AG08396 (cell line): ENCODE measurements at places on chromosomes 4 and X.

GRCh38 chrX:132365490-132365889 lies 123.3 kb downstream of the MBNL3 start:
- no peak for DNase-seq

DNA sequence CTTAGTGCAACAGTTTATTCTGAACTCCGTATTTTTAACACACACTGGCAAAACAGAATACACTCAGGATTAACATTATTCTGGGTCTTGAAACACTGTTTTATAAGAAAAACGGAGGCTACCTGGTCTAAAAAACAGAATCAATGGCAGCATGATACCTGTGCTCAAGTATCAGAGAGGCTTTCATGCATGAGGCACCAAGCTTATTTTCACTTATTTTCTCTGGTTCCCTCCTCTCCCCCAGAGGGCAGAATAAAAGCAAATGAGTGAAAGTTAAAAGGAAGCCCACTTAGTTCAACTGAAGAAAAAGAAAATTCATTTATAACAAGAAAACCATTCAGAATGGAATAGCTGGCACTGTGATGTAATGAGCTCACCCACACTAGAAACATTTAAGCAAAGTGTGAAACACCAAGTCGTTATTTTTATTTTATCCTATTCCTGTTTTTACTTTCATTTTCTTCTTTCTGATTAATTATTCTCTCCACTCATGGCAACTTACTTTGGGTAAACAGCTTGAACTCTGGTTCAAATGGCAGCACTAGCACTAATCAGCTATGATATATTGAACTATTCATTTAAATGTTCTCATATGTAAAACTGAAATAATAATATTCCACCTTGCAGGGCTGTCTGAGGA lies 211.8 kb downstream of the PPP3CA start:
- no peak for DNase-seq

DNA sequence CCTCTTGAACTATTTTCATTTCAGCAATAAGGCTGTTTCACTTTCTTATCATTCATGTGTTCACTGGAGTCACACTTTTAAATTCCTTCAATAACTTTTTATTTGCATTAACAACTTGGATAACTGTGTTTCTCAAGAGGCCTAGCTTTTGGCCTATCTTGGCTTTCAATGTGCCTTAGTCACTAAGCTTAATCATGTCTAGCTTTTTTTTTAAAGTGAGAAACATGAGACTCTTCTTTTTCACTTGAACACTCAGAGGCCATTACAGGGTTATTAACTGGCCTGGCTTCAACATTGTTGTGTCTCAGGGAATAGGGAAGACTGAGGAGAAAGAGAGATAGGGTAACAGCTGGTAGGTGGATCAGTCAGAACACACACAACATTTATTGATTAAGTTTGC lies 64.0 kb upstream of the VCX2 start:
- no peak for DNase-seq

DNA sequence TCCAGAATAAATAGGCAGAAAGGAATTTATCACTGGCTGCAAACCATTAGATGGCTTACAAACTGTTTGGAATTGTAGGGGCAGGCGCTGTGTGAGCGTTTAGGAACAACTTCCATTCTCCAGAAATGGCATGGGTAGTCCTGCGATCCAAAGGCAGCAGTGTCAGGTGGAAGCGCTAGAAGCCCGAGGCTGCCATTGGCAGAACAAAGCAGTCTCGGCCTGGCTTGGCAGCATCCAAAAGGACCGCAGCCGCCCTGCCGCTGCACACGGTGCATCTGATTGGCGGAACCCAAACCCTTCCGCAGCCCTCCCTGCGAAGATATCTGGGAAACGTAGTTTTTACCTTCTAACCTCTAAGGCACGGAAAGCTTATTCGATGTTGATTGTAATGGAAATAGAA lies 23.6 kb upstream of the YTHDC1 start:
- DNase-seq, result peak; percentile 81

GRCh38 chrX:30751497-30751896 lies 98.3 kb downstream of the GK start:
- DNase-seq, result no peak

- peak; percentile 78 for DNase-seq
These were observed 777 bp upstream of the EOLA2 start for GRCh38 chrX:149938881-149939654.

- no peak for DNase-seq
These were observed 186.9 kb upstream of the HS3ST1 start for GRCh38 chr4:11615601-11616000.

GRCh38 chr4:75244325-75244724 lies 269.9 kb downstream of the RCHY1 start:
- DNase-seq, result no peak

DNA sequence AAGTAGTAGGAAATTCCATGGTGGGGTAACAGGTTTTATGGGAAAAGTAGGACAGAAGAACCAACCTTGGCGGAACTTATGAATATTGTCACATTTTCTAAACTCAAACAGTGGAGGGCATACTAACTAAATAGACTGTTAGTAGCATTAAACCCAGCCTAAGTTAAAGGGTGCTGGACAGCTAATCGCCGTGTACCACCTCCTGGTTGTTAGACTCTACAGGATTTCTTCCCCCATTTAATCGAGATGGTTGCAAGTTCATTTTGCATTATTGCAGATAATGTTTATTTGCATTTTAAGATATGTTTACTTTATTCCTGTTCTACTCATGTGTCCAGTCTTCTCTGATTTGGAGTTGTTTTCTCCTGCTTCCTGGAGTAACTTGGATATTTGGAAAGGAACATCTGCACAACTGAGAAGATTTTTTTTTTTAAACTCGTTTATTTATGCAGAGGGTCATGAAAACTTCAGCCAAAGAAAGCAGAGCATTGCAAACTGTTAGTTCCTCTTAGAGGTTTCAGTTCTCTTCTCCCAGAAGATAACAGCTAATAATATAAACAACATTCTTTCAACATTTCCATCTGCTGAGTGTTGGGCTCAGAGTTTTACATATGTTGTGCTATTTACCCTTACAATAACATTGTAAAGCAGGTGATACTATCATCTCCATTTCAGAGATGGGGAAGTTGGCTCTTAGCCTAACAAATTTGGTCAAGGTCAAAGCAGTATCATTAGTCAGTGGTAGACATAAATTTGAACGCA lies 51.5 kb upstream of the TBC1D9 start:
- DNase-seq, result peak; percentile 22

- DNase-seq, result no peak
These were observed 49.7 kb upstream of the TMEM164 start for GRCh38 chrX:109952985-109953905.

GRCh38 chrX:153782313-153782712 lies 1.5 kb downstream of the SRPK3 start:
- DNase-seq, result no peak

GRCh38 chrX:123454712-123455431 lies 270.8 kb downstream of the GRIA3 start:
- DNase-seq, result no peak

- DNase-seq, result peak; percentile 28
These were observed 158.4 kb downstream of the CHIC2 start for GRCh38 chr4:53905941-53906377.

DNA sequence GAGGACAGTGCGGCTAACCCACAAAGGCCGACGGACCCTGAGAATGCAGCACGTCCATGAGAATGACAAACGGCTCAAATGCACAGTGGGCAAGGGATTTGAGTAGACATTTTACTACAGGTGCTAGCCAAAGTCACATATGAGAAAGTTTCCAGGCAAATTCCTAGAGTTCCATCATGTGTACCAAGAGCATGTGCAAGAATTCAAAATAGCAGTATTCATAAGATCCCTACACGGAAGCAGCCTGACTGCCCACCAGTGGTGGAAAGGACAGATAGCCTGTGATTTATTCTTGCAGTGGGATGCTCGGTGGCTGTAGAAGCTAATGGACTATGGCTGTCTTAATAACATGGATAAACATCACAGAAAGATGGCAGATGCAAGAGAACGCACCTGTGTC lies 68.0 kb downstream of the RGS12 start:
- no peak for DNase-seq

DNA sequence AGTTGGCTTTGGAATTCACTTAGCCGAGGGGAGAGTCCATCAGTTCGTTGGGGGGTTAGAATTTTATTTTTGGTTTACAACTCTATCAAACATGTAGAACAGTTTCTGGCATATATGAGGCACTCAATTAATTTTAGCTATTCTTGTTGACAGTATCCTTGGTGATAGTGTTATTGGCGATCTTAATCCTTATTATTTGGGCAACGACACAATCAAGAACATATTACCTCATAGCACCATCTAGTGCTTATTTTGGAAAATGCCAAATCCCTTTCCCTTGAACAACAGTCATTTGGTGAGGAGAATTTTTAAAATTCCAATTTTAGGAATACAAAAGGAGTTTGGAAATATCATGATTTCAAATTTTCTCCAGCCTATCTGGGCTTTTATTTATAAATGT lies 17.9 kb upstream of the PGRMC1 start:
- peak; percentile 64 for DNase-seq

- DNase-seq, result no peak
These were observed 6.2 kb upstream of the STK32B start for GRCh38 chr4:5045097-5045496.

GRCh38 chr4:106301393-106302061 lies 14.5 kb downstream of the TBCK start:
- no peak for DNase-seq

DNA sequence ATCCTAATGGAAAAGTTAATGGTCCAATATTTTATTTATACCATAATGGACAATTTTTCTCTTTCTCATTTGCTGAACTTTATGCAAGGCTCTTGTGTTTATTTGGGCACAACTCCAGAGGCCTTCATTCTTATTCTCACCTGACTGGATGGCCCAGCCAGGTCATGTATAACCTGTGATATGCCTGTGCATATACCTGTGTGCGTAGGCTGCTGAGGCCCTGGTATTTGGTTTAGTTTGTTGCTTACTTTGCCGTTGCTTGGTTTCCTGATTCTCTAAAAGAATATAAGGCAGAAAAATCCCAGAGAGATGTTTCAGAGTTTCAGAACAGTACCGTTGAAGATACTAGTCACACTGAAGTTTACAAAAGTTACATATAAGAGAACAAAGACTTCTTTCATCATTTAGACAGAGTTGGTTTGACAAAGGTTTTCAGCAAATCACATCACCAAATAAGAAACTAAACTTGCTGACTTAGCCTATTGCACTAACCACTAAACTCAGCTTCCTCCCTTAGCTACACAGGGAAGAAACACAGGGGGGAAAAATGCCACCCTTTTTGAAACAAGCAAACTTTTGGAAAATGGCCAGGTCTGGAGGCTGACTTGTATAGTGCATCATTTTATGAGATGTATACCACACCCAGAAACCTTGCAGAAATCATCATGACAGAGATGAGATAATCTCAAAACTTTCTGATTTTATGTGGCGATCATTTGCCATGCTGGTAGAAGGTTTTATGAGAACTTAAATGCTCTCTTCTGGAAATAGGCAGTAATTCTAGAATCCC lies 248.5 kb downstream of the GRIA3 start:
- DNase-seq, result no peak

DNA sequence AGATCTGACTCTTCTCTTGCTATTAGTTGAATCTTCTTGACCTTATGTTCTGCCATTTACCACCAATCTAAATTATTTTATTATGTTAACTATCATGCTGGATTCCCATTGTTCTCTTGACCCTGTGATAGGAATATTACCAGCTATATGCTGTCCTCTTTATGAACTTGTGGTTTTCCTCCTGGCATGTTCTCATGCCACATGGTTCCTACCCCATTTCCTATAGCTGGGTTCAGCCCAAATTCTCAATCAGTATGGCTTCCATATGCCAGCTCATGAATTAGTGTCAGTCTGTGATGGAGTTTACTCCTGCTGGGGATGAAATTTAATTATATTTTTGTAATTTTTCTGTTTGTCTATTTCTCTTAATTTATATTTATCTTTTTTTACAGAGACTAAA lies 430.5 kb downstream of the SMARCA1 start:
- no peak for DNase-seq

DNA sequence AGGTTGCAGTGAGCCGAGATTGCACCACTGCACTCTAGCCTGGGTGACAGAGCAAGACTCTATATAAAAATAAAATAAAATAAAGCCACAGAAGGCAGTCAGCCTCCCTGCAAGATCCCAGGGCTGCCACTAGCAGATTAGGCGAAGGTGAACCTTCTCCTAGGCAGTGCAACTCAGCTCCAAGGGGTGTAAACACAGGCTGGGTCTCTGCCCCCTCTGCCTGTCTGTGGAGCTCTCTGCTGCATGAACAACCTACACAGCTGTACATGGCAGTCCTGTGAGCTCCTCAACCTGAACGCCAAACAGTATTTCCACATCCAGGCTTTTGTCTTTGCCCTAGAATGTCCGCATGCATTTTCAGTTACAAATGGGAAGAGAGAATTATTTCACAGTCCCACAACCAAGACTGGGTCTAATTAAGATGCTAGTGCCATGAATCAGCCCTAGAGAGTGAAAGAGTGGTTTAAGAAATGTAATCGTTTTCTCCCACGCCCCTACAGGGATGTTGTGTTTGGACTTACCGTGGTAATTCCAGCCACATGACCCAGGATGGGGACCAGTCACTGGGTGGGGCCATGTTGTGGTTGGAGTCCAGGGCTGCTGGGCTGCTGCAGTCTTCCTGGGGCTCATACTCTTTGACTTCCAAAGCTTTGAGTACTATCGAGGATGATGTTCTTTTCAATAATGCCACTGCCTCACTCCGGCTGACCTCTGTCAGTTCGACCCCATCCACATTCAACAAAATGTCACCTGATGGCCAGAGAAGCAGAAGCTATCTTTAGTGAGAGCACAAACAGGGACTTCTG lies 99.0 kb downstream of the FIP1L1 start:
- peak; percentile 81 for DNase-seq

- no peak for DNase-seq
These were observed 183.7 kb upstream of the LDB2 start for GRCh38 chr4:17082186-17082585.

GRCh38 chr4:87192145-87192919 lies 28.1 kb downstream of the KLHL8 start:
- no peak for DNase-seq

DNA sequence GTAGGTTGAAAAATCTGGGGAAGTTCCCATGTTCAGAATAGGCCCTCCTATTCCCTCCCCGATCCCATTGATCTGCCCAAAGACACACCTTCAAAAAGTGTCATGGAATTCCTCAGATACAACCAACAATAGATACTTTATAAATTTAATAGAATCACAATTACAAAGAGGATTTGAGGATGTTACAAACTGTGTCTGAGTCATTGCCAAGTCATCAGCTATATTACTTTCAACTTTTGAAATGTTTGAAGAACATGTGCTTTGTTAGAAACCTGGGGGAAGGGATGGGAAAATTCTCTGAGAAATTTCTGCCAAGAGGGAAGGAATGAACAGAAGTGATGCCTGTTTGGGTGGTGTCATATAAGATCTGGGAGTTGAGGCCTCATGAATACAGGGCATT lies 46.7 kb downstream of the KCNIP4 start:
- DNase-seq, result no peak

DNA sequence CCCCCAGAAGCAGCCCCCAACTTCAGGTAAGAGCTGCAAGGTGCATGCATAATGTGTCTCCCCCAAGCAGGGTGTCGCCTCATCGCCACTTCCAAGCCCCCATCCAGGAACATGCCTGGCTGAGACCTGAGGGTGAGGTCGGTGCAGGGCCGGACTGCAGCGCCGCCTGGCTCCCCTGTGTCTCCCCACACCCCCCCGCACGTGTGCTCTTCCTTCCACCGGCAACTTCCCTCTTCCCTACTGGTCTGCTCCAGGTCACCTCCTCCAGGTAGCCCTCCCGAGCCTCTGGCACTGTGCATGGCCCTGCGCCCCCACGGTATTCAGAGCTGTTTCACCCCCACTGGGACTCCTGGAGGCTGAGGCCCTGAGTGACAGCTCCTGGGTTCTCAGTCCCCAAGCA lies 2.2 kb upstream of the BGN start:
- DNase-seq, result no peak
